ENCODE measurements at places on chromosomes 13 and 19.

DNA sequence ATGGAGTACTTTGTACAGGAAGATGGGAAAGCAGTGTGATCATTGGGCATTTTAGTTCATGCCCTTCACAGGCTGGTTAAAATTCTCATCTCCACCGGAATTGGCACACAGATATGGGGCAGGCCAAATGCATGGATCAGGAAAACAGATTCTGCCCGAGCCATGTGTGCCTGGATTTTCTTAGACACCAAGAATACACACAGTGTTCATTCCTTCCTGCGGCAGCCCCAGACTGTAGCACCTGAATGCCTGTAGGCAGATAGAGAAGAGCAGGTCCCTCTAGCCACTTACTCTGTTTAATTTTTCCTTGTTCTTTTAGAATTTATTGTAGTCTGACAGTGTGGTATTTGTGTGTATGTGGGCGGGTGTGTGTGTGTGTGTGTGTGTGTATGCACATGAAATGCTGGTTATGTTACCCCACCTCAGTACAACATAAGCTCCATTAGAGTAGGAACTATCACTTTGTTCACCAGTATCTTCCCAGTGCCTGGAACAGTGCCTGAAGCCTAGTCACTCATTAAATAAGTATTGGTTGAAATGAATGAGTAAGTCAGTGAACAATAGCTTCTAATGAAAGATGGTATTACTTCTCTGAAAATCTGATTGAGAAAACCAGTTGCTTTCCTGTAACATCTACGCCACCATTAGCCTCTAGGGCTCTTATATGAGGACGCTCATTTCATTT is 41.7 kb downstream of the FRY start:
- DNase-seq: no peak

DNA sequence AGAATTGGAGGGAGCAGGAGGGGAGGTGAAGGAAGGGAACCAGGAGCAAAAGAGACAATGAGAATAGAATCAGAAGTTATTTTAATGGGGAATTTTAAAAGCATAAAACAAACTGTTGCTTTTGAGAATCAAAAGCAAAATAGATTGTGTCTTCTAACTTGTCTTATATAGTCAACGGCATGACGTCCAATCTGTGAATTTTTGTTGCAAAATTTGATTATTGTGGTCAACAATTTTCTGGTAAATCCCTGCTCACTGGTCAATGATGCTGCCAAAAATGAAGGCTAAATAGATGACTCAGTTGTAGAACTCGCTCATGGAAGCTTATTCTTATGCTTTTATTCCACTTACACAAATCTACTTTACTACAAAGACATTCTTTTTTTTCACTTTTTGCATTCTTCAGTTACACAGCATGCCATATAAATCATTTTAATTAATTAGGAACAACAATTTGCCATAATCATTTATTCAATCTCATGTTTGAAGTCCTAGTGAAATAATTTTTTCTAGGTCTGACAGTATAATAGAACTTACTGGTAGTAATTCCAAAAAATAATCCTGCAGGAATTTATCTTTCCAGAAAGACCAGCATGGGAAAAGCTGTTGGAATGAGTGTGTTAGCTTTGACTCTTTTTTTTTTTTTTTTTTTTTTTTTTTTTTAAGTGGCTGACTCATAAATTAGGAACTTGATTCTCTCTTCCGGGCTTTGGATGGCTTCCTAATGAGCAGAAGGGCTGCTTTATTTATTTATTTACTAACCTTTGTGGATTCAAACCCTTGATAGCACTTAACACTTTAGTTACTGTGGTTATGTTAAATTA is 256.9 kb downstream of the SPRY2 start:
- no peak for DNase-seq

DNA sequence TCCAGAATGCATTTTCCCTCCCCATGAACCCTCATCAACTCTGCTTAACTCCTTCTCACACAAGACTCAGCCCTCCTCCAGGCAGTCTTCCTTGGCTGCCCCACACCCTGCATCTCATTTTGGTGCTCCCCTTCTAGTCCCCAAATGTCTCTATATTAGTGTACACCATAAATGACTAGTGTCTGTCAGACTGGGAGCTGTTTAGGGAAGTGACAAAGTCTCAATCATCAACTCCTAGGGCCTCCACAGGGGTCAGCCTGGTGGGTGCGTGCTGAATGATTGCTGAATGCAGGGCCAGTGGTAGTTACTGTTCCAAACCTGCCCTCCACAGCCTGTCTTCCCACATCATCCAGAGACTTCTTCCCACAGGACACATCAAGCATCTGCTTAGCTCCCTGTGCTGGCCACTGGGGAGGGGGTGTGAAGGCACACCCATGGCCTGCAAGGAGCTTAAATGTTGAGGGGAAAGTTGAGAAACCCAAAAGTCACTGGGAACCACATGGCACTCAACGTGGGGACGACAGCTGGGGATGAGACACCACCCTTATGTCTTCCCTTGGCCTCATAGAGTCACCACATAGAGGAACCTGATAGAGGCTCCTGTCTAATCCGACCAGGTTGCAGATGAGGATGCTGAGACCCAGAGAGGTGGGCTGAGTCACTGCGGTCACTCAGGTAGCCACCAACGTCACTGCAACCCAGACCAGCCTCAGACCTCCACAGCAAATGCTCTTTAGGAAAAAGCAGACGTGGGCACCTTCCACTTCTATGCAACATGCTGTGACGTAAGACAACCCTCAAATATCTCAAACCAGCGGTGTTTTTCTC is 79.3 kb upstream of the TM9SF2 start:
- no peak for DNase-seq

DNA sequence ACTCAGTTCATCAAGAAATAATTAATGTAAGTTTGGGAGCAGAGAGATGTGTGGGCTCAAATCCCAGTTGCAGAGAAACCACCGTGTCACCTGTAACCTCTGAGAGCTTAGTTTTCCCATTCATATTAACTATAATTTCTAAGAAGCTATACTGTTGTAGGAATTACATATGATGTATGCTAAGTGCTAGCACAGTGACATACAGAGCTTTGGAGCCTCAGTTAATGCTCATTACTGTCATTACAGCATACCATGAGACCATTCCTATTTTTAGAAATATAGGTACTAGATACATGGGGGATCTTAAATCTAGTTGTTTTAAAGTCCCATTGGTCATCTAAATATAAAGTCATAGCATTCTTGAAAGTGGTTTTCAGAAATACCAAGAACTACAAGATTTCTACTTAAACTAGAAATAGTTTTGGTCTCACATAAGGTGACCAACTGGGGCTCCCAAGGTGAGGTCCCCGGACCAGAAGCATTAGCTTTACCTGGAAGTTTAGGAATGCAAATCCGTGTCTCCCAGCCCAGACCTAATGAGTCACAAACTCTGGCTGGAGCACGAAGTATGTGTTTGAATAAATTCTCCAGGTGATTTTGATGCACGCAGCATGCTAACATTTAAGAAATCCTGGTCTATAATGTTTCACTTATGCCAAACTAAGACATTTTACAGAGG is 144.6 kb downstream of the LACC1 start:
- DNase-seq: no peak

GRCh38 chr13:89238496-89238895 is 1567.3 kb downstream of the SLITRK5 start:
- no peak for DNase-seq

- peak; percentile 69 for DNase-seq
Observed at GRCh38 chr19:15173746-15174404, 26.9 kb downstream of the NOTCH3 start.

DNA sequence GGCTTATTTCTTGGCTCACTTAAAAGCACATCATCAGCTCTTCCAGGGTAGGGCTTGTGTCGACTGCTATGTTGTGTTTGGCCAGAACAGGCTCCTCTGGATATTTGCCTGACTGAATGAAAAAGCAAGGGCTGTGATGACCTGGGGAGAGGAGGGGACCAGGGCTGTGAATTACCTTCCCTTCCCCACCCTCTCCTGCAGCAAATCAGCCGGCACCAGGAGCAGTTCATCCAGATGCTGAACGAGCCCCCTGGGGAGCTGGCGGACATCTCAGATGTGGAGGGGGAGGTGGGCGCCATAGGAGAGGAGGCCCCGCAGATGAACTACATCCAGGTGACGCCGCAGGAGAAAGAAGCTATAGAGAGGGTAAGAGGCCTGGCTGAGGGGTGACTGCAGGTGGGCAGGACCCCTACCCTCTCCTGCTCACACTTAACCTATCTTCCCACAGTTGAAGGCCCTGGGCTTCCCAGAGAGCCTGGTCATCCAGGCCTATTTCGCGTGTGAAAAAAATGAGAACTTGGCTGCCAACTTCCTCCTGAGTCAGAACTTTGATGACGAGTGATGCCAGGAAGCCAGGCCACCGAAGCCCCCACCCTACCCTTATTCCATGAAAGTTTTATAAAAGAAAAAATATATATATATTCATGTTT is 4.4 kb downstream of the GADD45GIP1 start:
- DNase-seq: peak; percentile 69

DNA sequence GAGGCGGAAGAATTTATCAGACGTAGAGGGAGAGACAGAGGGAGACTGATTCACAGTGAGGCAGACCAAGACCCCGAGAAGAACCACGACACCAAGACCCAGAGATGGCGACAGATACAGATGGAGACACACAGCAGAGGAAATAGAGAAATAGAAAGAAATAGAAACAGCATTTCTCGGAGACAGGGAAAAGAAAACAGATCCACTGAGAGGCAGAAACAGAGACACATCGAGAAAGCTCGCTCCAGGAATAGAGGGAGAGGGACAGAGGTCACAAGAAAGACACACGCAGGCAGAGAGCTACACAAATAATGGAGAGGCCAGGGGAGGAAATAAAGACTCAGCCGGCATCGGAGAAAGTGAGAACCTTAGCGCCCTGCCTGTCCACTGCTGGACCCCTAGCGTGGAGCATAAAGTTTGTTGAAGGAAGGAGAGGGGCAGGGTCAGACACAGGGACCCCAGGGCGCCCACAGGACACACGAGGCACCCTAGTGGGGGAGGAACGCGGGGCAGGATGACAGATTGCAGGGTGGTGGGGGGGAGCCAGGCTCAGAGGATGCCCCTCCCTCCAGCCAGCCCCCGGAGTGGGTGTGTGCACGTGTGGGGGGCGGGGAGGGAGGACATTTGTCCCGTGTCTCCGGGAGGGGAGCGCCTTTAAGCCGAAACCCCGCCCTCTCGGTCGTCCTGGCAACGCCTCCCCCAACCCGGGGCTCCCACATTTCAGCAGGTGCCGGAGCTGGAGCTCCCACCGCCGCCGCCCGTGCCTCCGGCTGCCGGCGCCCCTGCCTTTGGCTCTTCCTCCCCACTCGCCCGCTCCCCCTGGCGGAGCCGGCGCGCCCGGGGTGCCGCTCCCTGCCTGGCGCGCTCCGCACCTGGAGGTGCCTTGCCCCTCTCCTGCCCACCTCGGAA is at the start of gene PRKCG:
Gene PRKCG, plus strand, starts transcription at position 716 of the 909 bp plus-strand sequence. CDS start 298 bp downstream, outside the sequence.
- DNase-seq: no peak
